IPS DF 6.9 (cell line): ENCODE measurements at places on chromosomes 16 and 17.

DNA sequence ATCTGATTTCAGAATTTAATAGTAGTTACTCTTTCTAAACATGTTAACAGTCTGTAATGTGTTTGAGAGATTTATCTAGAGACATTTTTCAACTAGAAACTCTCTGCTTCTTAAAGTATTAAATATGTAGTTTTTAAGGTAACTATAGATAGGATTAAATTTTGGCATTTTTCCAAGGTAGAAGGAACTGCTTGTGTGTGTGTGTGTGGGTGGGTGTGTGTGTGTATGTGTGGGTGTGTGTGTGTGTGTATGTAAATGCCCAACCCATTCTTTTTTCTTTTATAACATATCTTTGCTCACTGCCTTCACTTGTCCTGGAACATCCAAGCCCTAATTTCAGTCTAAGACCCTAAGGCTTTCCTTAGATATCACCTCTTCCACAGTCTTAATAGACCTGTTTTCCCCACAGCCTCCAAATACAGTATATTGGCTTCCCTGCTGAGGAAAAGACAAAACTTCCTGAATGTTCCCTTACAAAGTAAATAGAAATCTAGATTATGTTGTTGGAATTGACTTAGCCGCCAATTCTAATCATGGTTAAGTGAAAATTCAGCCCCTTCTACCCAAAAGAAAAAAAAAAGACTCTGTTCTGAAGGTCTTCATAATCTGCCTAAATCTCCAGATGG is 33.5 kb downstream of the NUP93 start:
- no peaks in the 10 kb centered on the region for H3K4me1 ChIP-seq
- no peak for DNase-seq
- no peak overlapping the region for H3K27ac ChIP-seq
- H3K27me3 ChIP-seq, result no peaks in the 10 kb centered on the region

DNA sequence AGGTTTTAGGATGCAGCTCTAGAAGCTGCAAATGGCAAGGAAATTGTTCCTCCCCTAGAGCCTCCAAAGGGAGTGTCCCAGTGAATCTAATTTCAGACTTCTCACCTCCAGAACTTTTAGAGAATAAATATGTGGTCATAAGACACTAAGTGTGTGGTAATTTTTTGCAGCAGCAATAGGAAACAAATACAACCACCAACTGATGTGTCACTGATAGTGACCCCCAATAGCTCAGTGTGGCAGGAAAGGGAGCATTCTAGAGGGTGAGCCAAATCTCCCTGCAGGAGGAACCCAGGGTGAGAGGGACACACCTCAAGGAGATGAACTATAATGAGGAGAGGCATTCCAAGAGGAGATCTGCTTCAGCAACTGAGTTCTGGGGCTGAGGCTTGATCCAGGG is 4.1 kb downstream of the CCL4L2 start:
- no peaks in the 10 kb centered on the region for H3K36me3 ChIP-seq
- no peak overlapping the region for H3K4me3 ChIP-seq
- no peaks in the 10 kb centered on the region for H3K27me3 ChIP-seq
- DNase-seq, result no peak

DNA sequence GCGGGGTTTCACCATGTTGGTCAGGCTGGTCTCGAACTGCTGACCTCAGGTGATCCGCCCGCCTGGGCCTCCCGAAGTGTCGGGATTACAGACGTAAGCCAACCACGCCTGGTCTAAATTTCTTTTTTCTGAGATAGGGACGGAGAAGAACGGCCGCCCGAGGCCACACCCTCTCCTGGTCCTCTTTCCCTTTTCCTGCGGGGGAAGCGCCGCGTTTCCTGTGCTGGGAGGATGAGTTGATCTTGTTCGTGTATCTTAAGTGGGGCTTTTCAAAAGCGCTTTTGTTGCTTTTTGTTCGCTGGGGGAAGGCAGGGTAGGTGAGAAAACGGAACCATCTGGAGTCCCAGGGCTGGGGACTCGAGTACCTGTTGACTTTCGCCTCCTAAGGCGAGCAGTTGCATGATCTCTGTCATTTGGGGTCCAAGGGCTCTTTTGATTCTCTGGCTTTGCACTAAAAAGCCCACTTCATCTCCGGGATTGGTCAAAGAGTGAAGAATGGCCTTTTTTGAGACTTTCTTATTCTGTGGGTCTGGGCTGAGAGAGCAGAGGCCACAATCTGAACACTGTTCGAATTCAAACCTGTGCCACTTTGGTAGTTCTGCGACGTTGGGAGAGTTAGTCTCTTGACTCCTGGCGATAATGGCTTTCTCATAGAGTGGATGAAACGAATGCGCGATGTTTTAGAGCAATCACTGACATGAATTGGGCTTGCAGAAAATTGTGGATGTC is 1.3 kb downstream of the FUS start:
- peak overlapping the region; percentile 78 for H3K4me3 ChIP-seq
- H3K27me3 ChIP-seq, result no peaks in the 10 kb centered on the region
- peaks cover 35% of the 10 kb centered on the region for H3K36me3 ChIP-seq
- H3K27ac ChIP-seq, result no peak overlapping the region
- no peak for DNase-seq
- no peaks in the 10 kb centered on the region for H3K4me1 ChIP-seq

DNA sequence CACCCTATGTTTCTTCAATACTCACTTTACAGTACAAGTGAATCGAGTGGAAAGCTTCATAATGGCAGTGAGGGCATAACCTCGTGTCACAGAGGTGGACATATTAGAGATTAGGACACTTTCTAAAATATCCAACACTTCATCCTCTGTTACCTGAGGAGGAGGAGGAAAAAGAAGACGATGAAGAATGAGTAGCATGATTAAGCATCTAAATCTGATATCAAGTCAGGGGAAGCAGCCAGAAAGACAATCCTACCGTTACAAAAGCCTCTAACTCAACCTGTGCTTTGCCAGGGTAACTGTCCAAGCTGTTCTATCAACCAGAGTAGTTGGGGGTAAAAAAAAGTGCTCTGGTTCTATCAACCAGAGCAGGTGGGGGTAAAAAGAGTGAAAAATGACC is 23.7 kb upstream of the PHLPP2 start:
- H3K36me3 ChIP-seq, result peaks cover 3% of the 10 kb centered on the region; the same call in 1 of the 2 replicates
- no peak overlapping the region for H3K27ac ChIP-seq
- no peaks in the 10 kb centered on the region for H3K27me3 ChIP-seq
- no peaks in the 10 kb centered on the region for H3K4me1 ChIP-seq

GRCh38 chr17:57666201-57666870 is 78.8 kb downstream of the CCDC182 start:
- no peaks in the 10 kb centered on the region for H3K36me3 ChIP-seq
- H3K4me3 ChIP-seq, result no peak overlapping the region
- H3K27ac ChIP-seq, result no peak overlapping the region

DNA sequence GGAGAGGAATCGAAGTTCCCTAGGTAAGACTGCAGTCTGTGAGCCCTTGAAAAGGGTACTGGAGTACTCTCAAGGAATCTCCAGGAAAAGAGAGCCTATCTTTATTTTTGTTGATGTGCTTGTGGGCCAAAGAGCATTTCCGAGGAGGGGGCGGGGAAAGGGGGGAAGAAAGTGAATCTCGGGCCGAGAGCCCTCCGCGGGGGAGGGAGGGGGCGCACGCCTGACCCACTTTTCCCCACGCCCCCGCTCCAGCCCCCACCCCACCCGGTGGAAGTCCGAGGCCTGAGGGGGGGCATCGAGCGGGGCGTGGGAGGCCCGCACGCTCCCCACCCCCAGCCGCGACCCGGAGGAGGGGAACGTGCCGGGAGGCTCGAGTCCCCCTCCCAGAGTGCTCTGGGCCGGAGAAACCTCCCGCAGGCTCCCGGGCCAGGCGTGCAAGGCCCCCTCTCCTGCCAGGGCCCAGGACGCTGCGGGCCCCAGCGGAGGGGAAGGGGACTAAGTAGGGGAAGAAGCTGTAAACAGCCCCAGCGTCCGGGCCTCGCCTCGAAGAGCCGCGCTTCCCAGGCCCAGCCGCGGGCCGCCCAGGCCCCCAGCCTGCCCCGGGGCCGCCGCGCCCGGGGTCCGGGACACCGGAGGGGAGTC is 444 bp downstream of the HELZ start:
- H3K27me3 ChIP-seq, result no peaks in the 10 kb centered on the region
- peak overlapping the region; percentile 96 for H3K4me3 ChIP-seq
- no peak overlapping the region for H3K27ac ChIP-seq
- no peaks in the 10 kb centered on the region; the same call in 1 of the 2 replicates for H3K36me3 ChIP-seq
- DNase-seq, result no peak

DNA sequence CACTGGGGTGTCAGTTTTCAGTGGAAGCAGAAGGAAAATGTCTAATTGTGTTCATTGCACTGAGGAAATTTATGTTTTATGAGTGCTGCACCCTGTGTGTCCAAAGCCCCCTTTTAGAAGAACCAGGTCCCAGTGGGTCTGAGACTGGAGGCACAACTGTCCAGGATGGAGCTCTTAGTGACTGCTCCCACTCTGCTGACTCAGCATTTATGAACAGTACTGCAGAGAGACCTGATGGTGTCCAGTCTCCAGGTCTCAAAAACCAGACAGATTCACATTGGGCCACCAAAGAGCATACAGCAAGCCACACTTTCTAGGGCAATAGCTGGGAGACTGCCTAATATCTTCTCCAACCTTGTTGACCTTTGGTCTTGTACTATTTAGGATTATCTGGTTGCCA is 321.9 kb downstream of the CBLN1 start:
- no peaks in the 10 kb centered on the region for H3K27me3 ChIP-seq
- no peak for DNase-seq

- peaks cover 5% of the 10 kb centered on the region; the same call in 1 of the 2 replicates for H3K4me1 ChIP-seq
- no peaks in the 10 kb centered on the region; the same call in 1 of the 2 replicates for H3K27me3 ChIP-seq
- no peak overlapping the region; the same call in 1 of the 2 replicates for H3K4me3 ChIP-seq
- DNase-seq, result no peak
Observed at GRCh38 chr17:82053130-82053529, 1.4 kb downstream of the GPS1 start.

DNA sequence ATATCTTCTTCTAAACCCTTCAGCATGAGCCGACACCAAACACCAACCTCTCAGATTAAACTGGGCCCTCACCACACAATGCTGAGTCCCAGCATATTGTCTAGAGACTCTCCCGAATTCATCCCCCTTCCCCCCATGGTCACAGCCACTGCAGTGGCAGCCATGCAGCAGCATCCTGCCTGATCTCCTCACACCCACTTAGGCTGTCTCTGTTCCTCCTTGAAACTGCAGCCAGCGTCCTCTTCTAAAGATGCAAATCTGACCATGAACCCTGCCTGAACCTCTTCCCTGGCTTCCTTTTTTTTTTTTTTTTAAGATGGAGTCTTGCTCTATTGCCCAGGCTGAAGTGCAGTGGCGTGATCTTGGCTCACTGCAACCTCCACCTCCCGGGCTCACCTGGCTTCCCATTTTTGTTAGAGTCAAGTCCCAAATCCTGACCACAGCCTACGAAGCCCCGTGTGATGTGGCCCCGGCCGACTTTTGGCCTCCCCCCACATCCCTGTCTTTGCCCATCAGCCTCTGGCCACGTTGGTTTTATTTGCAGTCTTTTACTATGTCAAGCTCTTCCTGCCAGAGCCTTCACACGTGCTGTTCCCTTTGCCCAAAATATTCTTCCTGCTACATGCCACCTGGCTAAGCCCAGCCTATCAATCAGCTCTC is 2.8 kb downstream of the FA2H start:
- DNase-seq, result no peak
- H3K4me3 ChIP-seq, result no peak overlapping the region
- H3K4me1 ChIP-seq, result peaks cover 1% of the 10 kb centered on the region; the same call in 1 of the 2 replicates
- peaks cover 7% of the 10 kb centered on the region; the same call in 1 of the 2 replicates for H3K27me3 ChIP-seq
- H3K36me3 ChIP-seq, result no peaks in the 10 kb centered on the region

DNA sequence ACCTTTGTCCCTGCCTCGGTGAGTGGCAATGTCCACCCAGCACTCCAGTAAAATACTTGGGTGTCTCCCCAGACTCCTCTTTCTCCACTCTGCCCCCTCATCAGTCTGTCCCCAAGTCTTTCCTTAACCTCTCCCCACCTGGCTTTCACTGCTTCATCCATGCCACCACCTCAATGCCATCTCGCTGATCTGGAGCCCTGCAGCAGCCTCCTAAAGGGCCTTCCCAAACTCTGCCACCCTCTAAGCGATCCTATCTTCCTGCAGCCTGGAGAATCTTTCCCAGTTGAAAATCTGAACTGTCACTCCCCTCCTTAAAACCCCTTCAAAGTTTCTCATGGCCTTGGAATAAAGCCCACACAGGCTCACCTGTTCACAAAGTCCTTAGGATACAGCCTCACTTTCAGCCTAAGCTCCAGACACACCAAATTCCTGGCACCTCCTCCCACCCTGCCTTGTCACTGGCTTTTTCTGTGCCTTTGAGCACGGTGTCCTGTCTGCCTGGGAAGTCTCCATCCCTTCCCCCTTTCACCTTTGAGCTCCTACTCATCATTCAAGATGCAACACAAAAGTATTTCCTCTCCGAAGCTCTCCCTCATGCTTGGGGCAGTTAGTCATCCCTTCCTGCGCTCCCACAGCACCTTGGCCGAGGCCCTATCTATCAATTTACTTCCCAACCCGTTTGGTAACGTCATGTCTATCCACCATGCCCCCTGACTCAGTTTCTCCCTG is 2.8 kb downstream of the WNK4 start:
- DNase-seq, result no peak
- peaks cover 3% of the 10 kb centered on the region; the same call in 1 of the 2 replicates for H3K36me3 ChIP-seq
- no peak overlapping the region for H3K27ac ChIP-seq
- peaks cover 9% of the 10 kb centered on the region; the same call in 1 of the 2 replicates for H3K27me3 ChIP-seq

- peaks cover 4% of the 10 kb centered on the region for H3K4me1 ChIP-seq
- no peak for DNase-seq
- 0 out of 2 replicates have a peak, but pooled peaks cover 4% of the 10 kb centered on the region for H3K36me3 ChIP-seq
- no peak overlapping the region for H3K27ac ChIP-seq
- H3K4me3 ChIP-seq, result no peak overlapping the region
- H3K27me3 ChIP-seq, result no peaks in the 10 kb centered on the region
Observed at GRCh38 chr17:82892899-82893565, 53.2 kb upstream of the ZNF750 start.

DNA sequence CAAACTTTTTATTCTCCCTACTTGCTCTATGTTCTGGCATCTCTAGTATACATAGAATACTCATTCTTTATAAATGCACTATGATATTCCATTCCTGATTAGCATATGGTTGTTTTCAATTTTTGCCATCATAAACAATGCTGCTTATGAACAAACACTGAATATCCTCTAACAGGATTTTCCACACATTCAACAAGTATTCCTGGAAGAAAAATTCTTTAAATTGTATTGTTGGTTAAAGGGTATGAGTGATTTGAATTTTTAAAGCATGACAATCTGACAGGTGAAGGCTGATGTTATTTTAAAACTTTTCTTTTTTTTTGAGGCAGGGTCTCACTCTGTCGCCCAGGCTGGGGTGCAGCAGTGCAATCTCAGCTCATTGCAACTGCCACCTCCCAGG is 11.5 kb downstream of the APPBP2 start:
- H3K27ac ChIP-seq, result no peak overlapping the region
- no peaks in the 10 kb centered on the region for H3K27me3 ChIP-seq
- 0 out of 2 replicates have a peak, but pooled peaks cover 2% of the 10 kb centered on the region for H3K36me3 ChIP-seq
- no peak overlapping the region for H3K4me3 ChIP-seq
- H3K4me1 ChIP-seq, result no peaks in the 10 kb centered on the region

GRCh38 chr17:72534776-72535175 is 414.0 kb downstream of the SOX9 start:
- no peak overlapping the region for H3K27ac ChIP-seq
- no peak for DNase-seq
- no peaks in the 10 kb centered on the region for H3K36me3 ChIP-seq
- H3K27me3 ChIP-seq, result no peaks in the 10 kb centered on the region
- no peak overlapping the region for H3K4me3 ChIP-seq
